ENCODE measurements at places on chromosomes 7 and 10.

GRCh38 chr7:85664341-85664740, 477.5 kb upstream of the SEMA3D start:
- no peak for ATAC-seq

GRCh38 chr7:108078211-108078673, 51.9 kb downstream of the LAMB4 start:
- no peak for ATAC-seq

DNA sequence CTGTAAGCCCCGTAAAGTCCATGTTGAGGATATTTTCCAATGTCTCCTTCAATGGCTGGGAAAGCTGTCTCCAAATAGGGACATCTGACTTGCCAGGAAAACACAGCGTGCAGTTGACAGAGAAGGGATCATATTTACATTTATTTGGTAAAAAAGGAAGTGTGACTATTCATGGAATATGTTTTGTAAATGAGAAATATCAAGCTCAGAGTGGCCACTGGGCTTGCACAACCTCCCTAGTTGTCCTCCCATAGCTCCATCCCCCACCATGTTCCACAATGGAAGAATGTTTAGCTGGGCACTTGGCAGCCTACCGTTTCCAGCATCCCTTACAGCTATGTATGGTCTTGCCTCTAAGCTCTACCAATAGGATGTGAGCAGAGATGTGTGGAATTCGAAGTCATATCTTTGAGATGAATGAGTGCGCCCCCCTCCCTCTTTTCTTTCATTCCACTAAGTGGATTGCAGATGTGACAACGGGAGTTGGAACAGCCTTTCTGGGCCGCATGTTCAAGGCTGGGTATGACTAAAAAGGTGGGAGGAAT, 306.6 kb upstream of the ZMIZ1 start:
- ATAC-seq = no peak

GRCh38 chr10:114963908-114964307, 25.9 kb downstream of the TRUB1 start:
- ATAC-seq = no peak

GRCh38 chr10:131144711-131145375, 166.7 kb downstream of the TCERG1L start:
- ATAC-seq = no peak

GRCh38 chr10:62981096-62981495, 152.0 kb upstream of the NRBF2 start:
- no peak for ATAC-seq

All from stimulated activated memory B cell treated with anti-CD40 and anti-IgM and Interleukin-4, amounts not matched to agents 10 μg/mL and 1 μg/mL and 100 μg/mL, for 72 hours (primary cell).